ENCODE measurements at places on chromosomes 1 and 21.

DNA sequence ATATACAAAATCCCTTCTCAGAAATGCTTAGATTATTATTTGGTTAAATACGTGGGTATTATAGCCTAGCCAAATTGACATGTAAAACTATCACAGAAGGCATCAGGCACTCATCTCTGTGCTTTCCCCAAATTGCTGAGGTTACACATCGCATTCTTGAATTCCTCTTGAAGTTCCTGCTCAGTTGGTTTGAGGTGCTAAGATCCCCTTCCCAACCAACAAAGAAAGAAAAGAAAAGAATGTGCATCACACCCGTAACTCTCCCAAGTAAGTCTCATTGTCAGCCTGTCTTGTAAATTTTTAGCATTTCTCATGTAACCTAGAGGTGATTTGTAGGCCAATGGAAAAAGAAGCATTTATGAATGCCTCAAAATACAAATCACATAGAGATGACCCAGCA lies 539.2 kb upstream of the PRMT6 start:
- no peak for DNase-seq

GRCh38 chr1:109776911-109777310 lies 13.2 kb upstream of the EPS8L3 start:
- peak; percentile 84 for DNase-seq

GRCh38 chr21:25891596-25891995 lies 156.8 kb downstream of the GABPA start:
- DNase-seq = no peak

- DNase-seq = no peak
Observed at GRCh38 chr1:189500778-189501177, 976.9 kb downstream of the BRINP3 start.

DNA sequence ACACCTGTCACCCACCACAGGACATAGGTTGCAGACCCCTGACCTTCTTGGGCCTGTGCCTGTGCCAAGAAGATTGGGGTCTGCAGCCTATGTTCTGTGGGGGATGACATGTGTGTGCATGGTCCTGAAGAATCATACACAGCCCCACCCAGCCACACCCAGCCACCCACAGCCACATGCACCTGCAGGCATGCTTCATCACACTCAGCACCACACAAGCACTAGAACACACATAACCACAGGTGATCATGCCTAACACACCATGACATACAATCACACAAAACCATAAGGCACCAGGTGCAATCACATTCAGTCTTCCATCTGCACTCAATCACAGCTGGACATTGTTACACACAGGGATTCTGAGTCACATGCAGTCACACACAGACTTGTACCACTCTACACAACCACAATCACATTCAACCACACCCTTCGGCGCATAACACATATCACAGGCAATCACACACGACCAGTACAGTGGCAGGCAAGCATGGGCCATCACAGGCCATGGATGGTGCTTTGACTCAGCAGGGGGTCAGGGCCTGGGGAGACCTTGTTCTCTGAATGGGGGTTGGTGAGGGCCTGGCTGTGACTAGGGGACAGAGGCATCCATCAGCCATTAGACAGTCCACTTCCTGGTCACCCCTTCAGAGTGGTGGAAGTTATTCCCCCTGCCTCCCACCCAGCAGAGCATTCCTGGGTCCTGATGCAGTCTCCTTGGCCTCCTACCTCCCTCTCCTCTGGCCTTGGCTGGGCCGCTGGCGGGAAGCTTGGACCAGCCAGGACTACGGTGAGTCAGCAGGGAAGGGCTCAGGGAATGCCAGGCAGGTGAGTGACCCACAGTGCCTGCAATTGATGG lies 44.3 kb upstream of the EPS8L3 start:
- DNase-seq = no peak

DNA sequence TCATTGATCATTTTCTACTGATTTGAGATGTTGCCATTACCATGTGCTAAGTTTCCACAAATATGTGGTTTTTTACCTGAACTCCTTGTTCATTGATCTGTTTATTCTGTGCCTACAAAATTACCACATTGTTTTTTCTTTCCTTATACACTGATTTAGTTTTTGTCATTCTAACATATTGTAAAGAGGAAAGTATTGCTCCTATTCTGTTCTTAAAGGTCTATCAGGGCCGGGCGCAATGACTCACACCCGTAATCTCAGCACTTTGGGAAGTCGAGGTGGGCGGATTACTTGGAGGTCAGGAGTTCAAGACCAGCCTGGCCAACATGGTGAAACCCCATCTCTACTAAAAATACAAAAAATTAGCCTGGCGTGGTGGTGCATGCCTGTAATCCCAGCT lies 75.1 kb downstream of the CAMTA1 start:
- DNase-seq = no peak
